HEK293T (cell line): ENCODE measurements at places on chromosomes 3 and 15.

DNA sequence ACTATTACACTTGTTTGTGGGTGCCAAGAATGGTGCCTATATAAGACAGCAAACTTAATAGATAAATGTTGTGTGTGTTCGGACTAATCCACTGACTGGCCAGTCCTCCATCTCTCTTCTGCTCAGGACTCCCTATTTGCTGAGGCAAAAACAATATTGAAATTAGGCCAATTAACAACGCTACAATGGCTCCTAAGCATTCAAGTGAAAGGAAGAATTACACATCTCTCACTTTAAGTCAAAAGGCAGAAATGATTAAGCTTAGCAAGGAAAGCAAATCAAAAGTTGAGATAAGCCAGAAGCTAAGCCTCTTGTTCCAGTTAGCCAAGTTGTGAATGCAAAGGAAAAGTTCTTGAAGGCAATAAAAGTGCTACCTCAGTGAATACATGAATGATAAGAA lies 126.9 kb downstream of the CCNL1 start:
- DNase-seq = no peak

- DNase-seq = no peak
Measured at GRCh38 chr3:126494204-126494969, 18.7 kb upstream of the ZXDC start.

DNA sequence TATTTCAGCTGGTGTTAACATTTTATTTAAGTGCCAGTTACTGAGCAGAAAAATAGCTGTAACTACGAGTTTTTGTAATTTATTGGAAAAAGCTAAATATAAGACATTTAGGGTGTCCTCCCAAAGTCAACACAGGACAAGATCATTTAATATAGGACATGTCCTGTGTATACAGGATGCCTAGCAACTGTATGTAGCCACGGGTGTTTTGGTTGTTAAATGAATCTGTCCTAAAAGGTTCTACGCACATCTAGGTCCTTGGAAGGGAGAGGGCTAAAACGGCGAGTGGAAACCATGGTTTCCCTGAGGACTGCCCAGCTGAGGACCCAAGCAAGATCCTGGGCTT lies 565 bp upstream of the ZNF621 start:
- DNase-seq = no peak

GRCh38 chr3:18772699-18773305 lies 347.7 kb upstream of the SATB1 start:
- DNase-seq = no peak

DNA sequence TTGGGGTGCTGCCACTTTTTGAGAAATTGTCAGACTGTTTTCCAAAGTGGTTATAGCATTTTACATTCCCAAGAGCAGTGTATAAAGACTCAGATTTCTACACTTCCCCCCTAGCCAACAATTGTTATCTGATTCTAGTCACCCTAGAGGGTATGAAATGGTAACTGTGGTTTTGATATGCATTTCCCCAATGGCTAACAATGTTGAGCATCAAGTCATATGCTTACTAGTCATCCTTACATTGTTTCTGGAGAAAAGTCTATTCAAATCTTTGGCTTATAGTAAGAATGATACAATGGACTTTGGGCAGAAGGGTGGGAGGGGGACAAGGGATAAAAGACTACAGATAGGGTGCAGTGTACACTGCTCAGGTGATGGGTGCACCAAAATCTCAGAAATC lies 73.3 kb downstream of the CSNK1G1 start:
- DNase-seq = no peak

DNA sequence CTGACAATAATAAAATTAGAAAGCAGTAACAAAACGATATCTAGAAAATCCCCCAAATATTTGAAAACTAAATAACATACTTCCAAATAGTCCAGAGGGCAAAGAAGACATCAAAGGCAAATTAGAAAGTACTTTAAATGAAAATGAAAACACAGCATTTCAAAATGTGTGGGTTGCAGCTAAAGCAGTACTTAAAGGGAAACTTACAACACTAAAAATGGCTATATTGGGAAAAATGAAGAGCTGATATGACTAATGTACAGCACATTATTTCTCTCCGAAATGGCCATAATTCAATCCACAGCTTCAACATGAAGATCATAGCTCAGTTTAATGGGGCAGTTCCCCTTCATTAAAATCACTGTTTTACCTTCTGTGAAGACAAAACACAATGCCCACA lies 71.9 kb downstream of the FBXL22 start:
- no peak for DNase-seq

GRCh38 chr3:194690501-194691372 lies 5.1 kb downstream of the FAM43A start:
- DNase-seq = no peak

DNA sequence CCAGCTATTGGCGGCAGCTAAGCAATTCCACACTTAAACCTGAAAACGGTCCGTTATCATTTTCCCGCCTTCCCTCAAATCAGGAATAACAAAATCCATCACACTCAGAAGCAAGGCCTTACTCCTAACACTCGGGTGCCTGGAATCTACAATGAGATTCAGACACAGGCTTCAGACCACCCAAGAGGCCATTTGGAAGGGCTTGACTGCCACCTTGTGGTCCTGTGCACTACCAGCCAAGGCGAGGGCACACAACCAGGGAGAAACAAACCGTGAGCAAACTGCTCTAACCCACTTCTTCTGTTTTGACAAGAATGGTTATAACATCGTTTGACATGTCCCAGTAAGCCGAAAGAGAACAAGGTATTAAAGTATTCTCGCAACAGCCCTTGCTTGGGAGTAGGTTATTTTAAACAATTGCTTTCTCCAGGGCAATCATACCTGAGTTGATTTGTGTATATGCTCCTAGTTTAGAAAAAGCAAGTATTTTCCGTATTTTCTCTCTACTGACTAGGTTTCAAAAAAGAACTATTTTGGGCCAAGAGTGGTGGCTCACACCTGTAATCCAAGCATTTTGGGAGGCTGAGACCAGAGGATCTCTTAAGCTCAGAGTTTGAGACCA lies 40.1 kb upstream of the TAFA4 start:
- peak; percentile 83 for DNase-seq

DNA sequence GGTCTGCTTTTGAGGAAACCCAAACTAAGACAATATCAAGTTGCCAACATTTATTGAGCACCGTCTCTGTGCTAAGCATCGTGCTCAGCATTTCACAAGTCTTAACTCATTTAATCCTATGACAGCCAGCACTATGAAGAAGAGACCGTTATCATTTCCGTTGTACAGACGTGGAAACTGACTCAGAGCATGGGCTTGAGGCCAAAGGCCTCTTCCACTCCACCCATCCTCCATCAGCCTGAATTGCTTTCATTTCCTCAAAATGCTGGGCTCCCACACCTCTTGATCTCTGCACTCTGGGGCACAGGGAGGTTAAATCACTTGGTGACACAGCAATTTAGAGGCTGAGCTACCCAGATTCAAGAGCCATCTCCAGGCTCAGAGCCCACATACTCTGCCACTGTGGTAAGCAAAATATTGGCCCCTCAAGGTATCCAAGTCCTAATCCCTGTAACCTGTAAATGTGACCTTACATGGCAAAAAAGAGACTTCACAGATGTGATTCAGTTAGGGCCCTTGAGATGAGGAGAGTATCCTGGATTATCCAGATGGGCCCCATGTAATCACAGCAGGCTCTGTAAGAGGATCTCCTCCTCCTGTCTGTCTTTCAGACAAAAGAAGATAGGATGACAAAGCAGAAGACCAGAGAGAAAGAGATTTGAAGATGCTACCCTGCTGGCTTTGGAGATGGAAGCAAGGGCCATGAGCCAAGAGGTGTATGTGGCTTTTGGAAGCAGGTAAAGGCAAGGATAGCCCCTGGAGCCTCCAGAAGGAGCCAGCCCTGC lies 24.3 kb upstream of the FLNB start:
- DNase-seq = no peak

DNA sequence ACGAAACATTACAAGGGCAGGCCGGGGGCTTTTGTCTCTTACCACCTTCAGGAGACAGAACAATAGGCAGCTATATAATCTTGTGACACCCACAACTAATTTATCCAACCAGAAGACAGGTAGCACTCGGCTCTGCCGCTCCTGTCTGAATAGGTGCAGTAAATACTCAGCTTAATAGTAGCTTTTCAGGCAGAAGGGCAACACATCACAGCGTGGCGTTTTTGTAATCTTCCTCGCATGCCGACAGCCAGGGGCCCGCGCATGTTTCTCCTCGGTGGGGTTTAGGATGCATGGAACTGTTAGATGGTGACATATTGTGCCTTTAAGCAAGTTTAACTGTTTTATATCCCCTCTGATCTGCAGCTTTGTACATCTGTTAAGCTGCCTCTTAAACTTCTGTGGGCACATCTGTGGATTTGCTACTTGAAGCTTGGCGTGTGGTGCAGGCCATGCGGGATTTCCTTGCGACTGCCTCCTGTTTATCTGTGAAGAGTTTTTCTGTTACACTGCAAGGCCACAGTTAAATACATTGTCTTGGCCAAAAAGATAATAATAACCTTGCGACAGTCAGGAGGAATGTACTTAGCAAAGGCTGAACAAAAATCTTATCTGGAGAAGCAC lies 123.2 kb upstream of the BNIP2 start:
- no peak for DNase-seq

GRCh38 chr3:154214306-154214705 lies 93.1 kb downstream of the ARHGEF26 start:
- DNase-seq = no peak

DNA sequence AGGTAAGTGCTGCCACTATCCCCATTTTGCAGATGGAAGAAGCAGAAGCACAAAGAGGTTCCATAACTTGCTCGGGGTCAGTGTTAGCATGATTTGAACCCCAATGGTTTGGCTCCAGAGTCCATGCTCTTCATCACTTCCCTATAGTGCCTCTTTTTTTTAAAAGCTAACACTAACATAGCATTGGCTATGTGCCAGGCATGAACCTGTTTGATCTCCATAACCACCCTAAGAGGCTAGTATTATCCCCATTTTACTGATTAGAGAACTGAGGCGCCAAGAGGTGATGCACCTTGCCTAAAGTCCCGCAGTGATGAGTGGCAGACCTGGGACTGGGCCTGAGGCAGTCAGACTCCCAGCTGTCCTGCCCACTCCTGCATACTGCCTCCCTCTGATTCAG lies 7.3 kb downstream of the LINGO1 start:
- no peak for DNase-seq

GRCh38 chr15:70902107-70902506 lies 9.5 kb downstream of the LRRC49 start:
- no peak for DNase-seq

DNA sequence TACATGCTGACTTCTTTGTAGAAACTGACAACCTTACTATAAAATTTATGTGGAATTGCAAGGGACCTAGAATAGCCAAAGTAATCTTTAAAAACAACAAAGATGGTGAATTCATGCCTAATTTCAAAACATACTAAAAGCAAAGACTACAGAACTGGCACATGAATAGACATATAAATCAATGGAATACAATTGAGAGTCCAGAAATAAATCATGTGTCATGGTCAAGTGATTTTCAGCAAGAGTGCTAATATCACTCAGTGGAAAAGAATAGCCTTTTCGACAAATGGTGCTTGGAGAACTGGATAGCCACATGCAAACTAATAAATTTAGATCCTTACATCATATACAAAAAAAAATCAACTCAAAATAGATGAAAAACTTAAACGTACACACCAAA lies 8.7 kb downstream of the IMPG2 start:
- DNase-seq = no peak

GRCh38 chr15:84661001-84661400 lies 3.0 kb upstream of the NMB start:
- no peak for DNase-seq

- DNase-seq = no peak
Measured at GRCh38 chr15:74857082-74857655, 14.2 kb upstream of the ULK3 start.

DNA sequence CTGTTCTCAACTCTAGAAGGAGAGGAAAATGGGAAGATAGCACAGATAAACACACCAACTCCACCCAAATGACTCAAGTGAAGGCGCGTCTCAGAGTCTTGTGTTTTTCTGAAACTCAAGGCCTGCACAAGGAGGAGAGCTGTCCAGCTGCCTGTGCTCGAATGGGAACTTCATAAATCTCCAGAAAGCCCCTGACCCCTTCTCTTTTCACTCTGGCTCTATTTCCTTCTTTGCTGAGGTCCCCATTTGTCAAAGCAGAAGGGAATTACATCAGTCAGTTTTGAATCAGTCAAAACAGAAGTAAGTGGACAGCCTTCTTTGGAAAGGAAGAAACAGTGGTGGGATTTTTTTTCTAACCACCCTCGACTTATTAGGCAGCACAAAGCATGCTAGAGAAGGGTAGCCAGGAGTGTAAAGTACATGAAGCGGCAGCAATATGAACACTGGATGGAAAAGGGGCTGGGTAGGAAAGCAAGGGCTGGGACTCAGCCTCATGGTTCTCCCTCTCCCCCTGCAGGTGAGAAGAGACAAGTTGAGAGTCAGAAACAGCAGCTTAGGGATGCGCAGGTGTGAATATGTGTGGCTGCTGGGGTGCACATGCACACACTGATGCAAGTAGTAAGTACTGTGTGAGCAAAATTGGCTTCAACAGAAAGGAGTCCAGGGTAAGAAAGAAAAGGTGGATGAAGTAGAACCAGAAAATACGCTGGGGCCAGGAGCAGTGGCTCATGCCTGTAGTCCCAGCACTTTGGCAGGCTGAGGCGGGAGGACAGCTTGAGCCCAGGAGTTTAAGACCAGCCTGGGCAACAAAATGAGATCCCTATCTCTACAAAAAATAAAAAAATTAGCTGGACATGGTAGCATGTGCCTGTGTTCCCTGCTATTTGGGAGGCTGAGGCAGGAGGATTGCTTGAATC lies 36.6 kb upstream of the MAGEF1 start:
- no peak for DNase-seq

GRCh38 chr15:65920825-65921309 lies 51.6 kb downstream of the RAB11A start:
- no peak for DNase-seq

DNA sequence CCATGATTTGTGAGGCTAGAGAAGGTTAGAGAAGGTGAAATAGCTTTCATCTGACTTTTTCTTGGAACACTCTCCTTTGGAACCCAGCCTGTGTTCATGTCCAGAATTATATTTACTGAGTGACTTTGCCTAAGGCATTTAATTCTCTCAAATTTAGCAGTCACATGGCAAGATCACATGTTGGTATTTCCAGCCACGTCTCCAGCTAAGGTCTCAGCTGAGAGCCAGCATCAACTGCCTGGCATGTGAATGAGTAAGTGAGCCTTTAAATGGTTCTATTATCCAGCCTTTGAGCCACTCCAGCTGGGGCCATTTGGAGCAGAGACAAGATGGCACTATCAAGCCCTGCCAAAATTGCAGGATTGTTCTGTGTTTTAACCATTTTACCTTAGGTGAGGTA lies 130.2 kb upstream of the SGO1 start:
- DNase-seq = no peak
